Naive thymus-derived CD8-positive, alpha-beta T cell (primary cell): ENCODE measurements at places on chromosomes 11 and 22. TPM values are rescaled to one million over a fixed set of nuclear protein-coding genes. Genes with fewer than 3 reads are reported as not detected.

DNA sequence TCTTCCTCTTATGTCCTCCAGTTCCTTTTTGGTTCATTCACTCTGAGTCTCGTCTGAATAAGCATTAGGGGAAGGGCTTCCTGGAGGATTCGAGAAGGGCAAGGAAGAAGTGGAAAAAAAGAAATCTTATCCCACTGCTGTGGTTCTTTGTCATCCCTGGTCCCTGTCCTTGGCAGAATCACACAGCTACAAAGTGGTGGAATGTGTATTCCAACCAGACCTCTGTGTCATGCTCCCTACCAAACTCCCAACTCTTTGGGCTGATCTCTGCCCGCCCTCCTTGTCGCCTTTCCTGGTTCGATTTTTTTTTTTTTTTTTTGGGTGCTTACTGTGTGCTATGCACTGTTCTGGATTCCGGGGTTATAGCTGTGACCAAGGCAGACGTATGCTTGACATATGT lies 61.0 kb downstream of the TEAD1 start:
- no peak overlapping the region for H3K27ac ChIP-seq
- no peak for DNase-seq
- peaks cover 31% of the 10 kb centered on the region for H3K27me3 ChIP-seq
- no peak overlapping the region for H3K4me3 ChIP-seq
- H3K4me1 ChIP-seq = no peaks in the 10 kb centered on the region

GRCh38 chr22:27318516-27318915 lies 483.0 kb downstream of the MN1 start:
- H3K27me3 ChIP-seq = peaks cover 39% of the 10 kb centered on the region
- no peak overlapping the region for H3K27ac ChIP-seq
- H3K4me1 ChIP-seq = no peaks in the 10 kb centered on the region
- no peak for DNase-seq
- H3K36me3 ChIP-seq = peaks cover 3% of the 10 kb centered on the region

- H3K36me3 ChIP-seq = no peaks in the 10 kb centered on the region
- H3K4me3 ChIP-seq = no peak overlapping the region
- DNase-seq = no peak
- no peaks in the 10 kb centered on the region for H3K27me3 ChIP-seq
Measured at GRCh38 chr11:65410936-65411680, 11.5 kb upstream of the NEAT1 start.

DNA sequence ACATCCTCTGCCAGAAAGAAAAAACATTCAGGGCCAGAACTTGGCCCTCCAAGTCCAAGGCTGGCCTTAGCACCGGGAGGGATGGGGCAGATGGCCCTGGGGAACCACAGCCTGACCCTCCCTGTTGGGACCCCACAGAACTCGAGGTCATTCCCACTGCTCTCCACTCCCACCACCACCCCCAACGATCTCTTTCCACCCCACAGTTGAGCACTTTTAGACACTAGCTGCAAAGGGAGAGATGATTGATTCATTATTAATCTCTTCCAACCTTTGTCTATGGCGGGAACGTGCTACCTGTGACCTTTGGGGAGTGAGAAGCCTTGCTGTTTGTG lies 869.7 kb downstream of the BRD1 start:
- no peak overlapping the region for H3K4me3 ChIP-seq
- DNase-seq = no peak
- peaks cover 15% of the 10 kb centered on the region for H3K27me3 ChIP-seq
- no peaks in the 10 kb centered on the region for H3K36me3 ChIP-seq
- H3K27ac ChIP-seq = no peak overlapping the region
- peaks cover 9% of the 10 kb centered on the region for H3K4me1 ChIP-seq

GRCh38 chr11:2586793-2587131 lies 113.0 kb downstream of the KCNQ1OT1 start:
- no peak overlapping the region for H3K27ac ChIP-seq
- no peaks in the 10 kb centered on the region for H3K36me3 ChIP-seq
- no peak for DNase-seq
- H3K27me3 ChIP-seq = no peaks in the 10 kb centered on the region

GRCh38 chr11:66497206-66497605 lies 13.2 kb upstream of the BBS1 start:
- no peak for DNase-seq
- no peaks in the 10 kb centered on the region for H3K4me1 ChIP-seq
- H3K4me3 ChIP-seq = no peak overlapping the region
- peaks cover 49% of the 10 kb centered on the region for H3K36me3 ChIP-seq

DNA sequence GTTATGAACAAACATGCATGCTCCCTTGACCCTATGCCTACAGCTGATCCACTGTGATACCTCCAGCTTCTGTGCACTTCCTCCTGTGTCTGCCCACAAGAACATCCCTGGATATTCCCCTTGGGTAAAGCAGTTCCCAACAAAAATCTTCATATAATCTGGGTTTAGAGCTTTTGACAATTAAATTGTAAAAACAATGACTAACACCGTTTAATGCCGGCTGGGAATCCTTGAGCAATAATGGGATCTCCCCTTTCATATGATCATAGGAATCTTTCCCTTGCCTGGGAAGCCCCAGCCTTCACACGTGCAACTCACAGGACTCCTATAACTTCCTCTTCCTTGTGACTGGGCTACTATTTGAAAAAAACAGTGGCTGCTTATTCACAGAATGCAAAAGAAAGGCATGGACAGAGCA lies 6.3 kb upstream of the ZC3H12C start:
- no peak overlapping the region for H3K4me3 ChIP-seq
- no peak for DNase-seq
- no peaks in the 10 kb centered on the region for H3K36me3 ChIP-seq

DNA sequence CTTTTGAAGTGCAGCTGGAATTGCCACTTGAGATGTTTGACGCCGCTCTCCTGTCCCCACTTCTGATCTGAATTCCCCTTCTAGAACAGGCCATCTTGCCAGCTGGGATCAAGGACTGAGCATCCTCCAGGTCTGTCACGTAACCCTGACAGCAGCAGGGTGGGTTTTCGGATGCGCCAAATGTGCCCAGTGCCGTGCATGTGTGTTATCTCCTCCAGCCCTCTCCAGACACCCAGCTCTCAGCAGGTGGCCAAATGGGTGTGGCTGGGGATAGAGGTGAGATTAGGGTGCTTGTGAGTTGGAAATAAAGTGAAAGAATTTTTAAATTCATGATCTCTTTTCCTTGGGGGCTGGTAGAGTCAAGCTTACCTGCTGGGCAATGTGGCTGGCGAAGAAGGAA lies 3.3 kb downstream of the OSBP2 start:
- no peak overlapping the region for H3K4me3 ChIP-seq
- peaks cover 15% of the 10 kb centered on the region for H3K27me3 ChIP-seq
- no peaks in the 10 kb centered on the region for H3K36me3 ChIP-seq
- H3K4me1 ChIP-seq = peaks cover 19% of the 10 kb centered on the region

GRCh38 chr11:66692446-66692845 lies 14.8 kb upstream of the RBM4B start:
- no peak overlapping the region for H3K4me3 ChIP-seq
- H3K27ac ChIP-seq = no peak overlapping the region
- no peak for DNase-seq
- H3K4me1 ChIP-seq = no peaks in the 10 kb centered on the region
- H3K27me3 ChIP-seq = no peaks in the 10 kb centered on the region

- H3K4me3 ChIP-seq = no peak overlapping the region
- peaks cover 5% of the 10 kb centered on the region for H3K27me3 ChIP-seq
- H3K4me1 ChIP-seq = no peaks in the 10 kb centered on the region
Measured at GRCh38 chr11:78762105-78762504, 187.4 kb upstream of the NARS2 start.

DNA sequence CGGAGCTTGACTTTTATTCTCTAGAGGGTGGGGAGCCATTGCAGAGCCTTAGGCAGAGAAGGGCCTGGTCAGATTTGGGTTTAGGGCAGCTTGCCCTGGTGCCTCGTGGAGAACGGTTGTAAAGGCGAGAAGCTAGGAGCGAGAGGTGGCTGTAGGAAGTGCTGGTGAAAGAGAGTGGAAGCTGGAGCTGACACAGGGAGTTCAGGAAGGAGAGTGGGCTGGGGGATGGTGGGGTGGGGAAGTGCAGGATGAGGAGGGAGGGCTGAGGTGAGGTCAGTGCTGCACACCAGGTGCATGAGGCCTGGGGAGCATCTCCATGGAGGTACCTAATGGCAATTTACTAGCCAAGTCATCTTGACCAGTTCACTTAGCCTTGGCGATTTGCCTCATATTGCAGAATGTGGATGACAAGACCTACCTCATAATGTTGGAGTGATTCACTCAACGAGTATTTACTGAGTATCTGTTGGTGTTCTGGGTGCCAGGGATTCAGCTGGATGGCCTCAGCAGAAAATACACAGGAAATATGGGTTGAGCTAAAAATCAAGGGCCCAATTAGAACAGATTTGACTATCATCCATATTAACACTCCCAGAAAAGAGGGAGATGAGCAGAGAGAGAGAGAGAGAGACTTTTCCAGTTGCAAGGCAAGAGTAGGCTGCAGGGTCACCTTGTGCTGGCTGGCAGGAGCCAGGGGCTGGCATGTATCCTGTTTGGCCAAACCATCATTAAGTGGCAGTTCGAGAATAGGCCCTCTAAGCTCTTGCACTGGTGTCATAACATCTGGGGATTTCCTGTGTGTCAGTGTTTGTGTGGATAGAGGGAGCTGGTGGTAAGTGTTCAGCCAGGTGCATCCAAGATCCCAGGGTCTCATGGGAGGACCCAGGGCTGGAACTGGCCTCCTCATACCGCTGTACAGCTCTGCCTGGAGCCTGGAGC lies 44.4 kb upstream of the CLDN5 start:
- no peak overlapping the region for H3K27ac ChIP-seq
- H3K27me3 ChIP-seq = no peaks in the 10 kb centered on the region
- no peak for DNase-seq
- no peaks in the 10 kb centered on the region for H3K36me3 ChIP-seq
- no peak overlapping the region for H3K4me3 ChIP-seq

DNA sequence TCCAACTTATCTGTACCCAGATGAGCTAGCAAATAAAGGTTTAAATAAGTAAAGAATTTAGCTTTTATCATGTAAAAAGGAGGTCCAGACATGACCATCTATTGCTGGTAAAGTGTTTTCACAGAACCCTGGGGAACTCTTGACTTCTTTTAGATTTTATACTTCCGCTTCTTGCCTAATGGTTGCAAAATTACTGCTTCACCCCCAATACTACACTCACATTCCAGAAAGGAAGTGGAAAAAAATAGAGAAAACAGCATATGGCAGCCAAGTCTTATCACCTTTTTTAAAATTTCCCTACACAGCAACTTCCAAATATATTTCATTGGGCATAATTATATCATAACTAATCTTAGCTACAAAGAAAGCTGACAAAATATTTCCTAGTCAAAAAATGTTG lies 12.1 kb downstream of the BBOX1 start:
- H3K27ac ChIP-seq = no peak overlapping the region
- no peak for DNase-seq
- no peaks in the 10 kb centered on the region for H3K27me3 ChIP-seq
- H3K36me3 ChIP-seq = no peaks in the 10 kb centered on the region
- no peak overlapping the region for H3K4me3 ChIP-seq

DNA sequence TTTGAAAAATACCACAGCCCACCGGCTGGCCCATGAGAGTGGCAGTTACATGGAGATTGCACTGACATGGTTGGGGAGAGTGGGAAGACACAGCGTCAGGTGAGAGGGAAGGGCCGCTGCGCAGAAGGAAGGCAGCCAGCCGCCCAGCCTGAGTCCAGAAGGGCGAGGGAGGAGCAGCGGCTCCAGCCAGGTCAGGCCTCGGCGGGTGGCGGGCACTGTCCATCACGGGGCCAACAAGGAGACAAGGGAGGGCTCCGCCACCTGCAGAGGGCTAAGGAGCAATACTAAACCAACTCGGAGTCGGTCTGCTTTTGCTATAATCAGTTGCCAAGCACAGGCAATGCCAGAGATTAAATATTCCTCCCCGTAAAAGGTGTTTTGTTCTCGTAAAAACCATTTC lies 384.5 kb downstream of the TBC1D22A start:
- peaks cover 1% of the 10 kb centered on the region for H3K4me1 ChIP-seq
- no peak overlapping the region for H3K4me3 ChIP-seq
- H3K27me3 ChIP-seq = no peaks in the 10 kb centered on the region
- no peak for DNase-seq
- H3K36me3 ChIP-seq = no peaks in the 10 kb centered on the region
- no peak overlapping the region for H3K27ac ChIP-seq

DNA sequence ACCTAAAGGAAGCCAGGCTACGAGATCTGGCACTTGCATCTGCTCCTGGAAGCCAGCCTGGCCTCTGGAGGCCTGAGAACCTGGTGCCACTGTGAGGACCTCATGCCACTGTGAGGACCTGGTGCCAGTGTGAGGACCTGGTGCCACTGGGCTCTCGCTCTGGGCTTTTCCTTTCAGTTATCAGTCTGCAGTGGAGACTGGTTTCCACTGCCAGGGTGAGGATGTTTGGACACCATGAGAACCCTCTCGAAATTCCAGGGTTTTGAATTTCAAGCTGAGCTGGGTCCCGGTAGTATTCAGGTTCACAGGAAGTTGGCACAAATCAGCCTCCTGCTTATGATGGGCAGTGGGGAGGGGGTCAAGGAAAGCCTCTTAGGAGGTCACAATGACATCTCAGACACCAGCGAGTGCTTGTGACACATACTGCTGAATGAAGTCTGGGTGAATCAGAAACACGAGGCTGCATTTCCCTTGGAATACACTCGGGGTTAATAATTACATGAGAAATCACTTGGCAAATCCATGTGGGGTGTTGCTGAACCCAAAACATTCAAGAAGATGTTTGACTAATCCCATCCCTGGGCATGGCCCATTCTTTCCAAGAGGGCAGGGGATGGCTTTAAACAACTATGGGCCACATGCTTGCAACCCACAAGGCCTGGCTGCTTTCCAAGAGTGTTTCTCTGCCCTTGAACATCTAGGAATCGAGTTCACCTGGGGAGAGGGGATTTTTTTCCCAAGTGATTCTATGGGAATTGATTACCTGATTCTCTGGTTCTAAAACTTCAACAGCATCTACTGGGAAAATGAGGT lies 60.2 kb downstream of the LINC01488 start:
- H3K4me1 ChIP-seq = peaks cover 11% of the 10 kb centered on the region
- DNase-seq = no peak
- peaks cover 48% of the 10 kb centered on the region for H3K27me3 ChIP-seq
- H3K27ac ChIP-seq = no peak overlapping the region
- no peaks in the 10 kb centered on the region for H3K36me3 ChIP-seq

GRCh38 chr22:23533771-23534191 lies 46.3 kb downstream of the IGLL1 start:
- no peak overlapping the region for H3K27ac ChIP-seq
- H3K27me3 ChIP-seq = peaks cover 15% of the 10 kb centered on the region
- H3K4me3 ChIP-seq = no peak overlapping the region
- H3K36me3 ChIP-seq = no peaks in the 10 kb centered on the region
- H3K4me1 ChIP-seq = peaks cover 7% of the 10 kb centered on the region

The OR8A1 gene
- total RNA-seq = not detected

The KCNK7 gene
- 2.4 TPM for total RNA-seq

The PRAME gene
- not detected for total RNA-seq

The LMO2 gene
- 0.47 TPM for total RNA-seq

The FOLR1 gene
- not detected for total RNA-seq

The PRR5 gene
- total RNA-seq = 85.3 TPM

The GNG3 gene
- not detected for total RNA-seq
